ENCODE measurements at places on chromosomes 16 and 17.

GRCh38 chr16:85288341-85288868 is 176.1 kb upstream of the CIBAR2 start:
- no peak for DNase-seq
- no peak overlapping the region for H3K27ac ChIP-seq
- no peaks in the 10 kb centered on the region for H3K36me3 ChIP-seq
- peaks cover 4% of the 10 kb centered on the region for H3K27me3 ChIP-seq

GRCh38 chr17:83202002-83203000 is 122.9 kb downstream of the METRNL start:
- H3K36me3 ChIP-seq = no peaks in the 10 kb centered on the region
- H3K4me1 ChIP-seq = peaks cover 39% of the 10 kb centered on the region
- no peak overlapping the region for H3K4me3 ChIP-seq
- DNase-seq = no peak
- no peak overlapping the region for H3K27ac ChIP-seq
- no peaks in the 10 kb centered on the region for H3K27me3 ChIP-seq

DNA sequence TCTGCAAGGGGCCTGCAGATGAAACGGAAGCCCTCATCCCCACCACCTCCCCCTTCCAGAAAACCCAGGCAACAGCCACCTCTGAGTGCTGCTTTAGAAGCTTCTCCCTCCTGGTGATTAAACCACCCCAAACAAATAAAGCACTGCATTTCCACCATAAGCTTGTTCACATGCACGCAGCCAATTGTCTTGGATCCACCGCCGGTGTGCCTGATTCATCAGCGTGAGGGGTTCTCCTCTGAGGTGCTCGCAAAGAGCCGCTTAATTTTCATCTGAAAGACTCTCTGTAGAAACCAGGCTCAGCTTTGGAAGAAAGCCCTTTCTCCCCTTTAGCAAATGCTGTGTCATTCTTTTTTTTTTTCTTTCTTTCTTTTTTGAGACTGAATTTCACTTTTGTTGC is 155.2 kb upstream of the EEF2KMT start:
- H3K36me3 ChIP-seq = no peaks in the 10 kb centered on the region
- H3K27ac ChIP-seq = no peak overlapping the region
- peaks cover 12% of the 10 kb centered on the region for H3K27me3 ChIP-seq
- DNase-seq = no peak
- H3K4me1 ChIP-seq = no peaks in the 10 kb centered on the region
- no peak overlapping the region for H3K4me3 ChIP-seq

DNA sequence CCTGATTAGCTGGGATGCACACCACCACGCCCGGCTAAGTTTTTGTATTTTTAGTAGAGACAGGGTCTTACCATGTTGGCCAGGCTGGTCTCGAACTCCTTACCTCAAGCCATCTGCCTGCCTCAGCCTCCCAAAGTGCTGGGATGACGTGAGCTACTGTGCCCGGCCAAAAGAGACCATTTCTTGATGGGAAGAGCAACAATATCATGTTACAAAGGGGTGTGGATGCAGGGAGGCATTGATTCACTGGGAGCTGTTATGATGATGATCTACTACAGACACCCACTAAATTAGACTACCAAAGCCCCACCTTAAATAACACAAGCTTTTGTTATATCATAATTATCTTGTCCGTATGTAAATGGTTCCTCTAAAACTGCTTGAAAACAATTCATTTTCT is 81.4 kb upstream of the PSMD7 start:
- H3K27me3 ChIP-seq = peaks cover 24% of the 10 kb centered on the region
- no peak overlapping the region for H3K4me3 ChIP-seq
- no peak overlapping the region for H3K27ac ChIP-seq

- DNase-seq = no peak
- no peak overlapping the region for H3K27ac ChIP-seq
- H3K4me1 ChIP-seq = peaks cover 3% of the 10 kb centered on the region
- H3K4me3 ChIP-seq = no peak overlapping the region
- H3K36me3 ChIP-seq = no peaks in the 10 kb centered on the region
- peaks cover 61% of the 10 kb centered on the region for H3K27me3 ChIP-seq
These were observed 141.6 kb upstream of the XYLT1 start for GRCh38 chr16:17612336-17612735.

GRCh38 chr16:23566724-23567123 is 9.2 kb downstream of the UBFD1 start:
- H3K27me3 ChIP-seq = no peaks in the 10 kb centered on the region
- peaks cover 54% of the 10 kb centered on the region for H3K36me3 ChIP-seq
- DNase-seq = no peak
- H3K27ac ChIP-seq = no peak overlapping the region

- H3K27me3 ChIP-seq = no peaks in the 10 kb centered on the region
- no peaks in the 10 kb centered on the region for H3K4me1 ChIP-seq
- H3K4me3 ChIP-seq = no peak overlapping the region
- DNase-seq = no peak
- H3K27ac ChIP-seq = no peak overlapping the region
These were observed 87.7 kb downstream of the MYH10 start for GRCh38 chr17:8542599-8543502.

DNA sequence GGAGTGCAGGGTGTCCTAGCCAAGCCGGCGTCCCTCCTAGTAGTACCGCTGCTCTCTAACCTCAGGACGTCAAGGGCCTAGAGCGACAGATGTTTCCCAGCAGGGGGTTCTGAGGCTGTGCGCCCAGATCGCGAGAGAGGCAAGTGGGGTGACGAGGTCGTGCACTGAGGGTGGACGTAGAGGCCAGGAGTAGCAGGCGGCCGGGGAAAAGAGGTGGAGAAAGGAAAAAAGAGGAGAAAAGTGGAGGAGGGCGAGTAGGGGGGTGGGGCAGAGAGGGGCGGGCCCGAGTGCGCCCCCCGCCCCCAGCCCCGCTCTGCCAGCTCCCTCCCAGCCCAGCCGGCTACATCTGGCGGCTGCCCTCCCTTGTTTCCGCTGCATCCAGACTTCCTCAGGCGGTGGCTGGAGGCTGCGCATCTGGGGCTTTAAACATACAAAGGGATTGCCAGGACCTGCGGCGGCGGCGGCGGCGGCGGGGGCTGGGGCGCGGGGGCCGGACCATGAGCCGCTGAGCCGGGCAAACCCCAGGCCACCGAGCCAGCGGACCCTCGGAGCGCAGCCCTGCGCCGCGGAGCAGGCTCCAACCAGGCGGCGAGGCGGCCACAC is at the start of gene MMP2:
Gene MMP2 (plus strand): TSS at position 372 of the 603 bp plus-strand sequence. CDS start 282 bp downstream, outside the sequence.
- no peaks in the 10 kb centered on the region for H3K4me1 ChIP-seq
- no peaks in the 10 kb centered on the region for H3K36me3 ChIP-seq
- no peak within 1 kb of the TSS for H3K27ac ChIP-seq
- peaks cover 42% of the 10 kb centered on the region for H3K27me3 ChIP-seq
- H3K4me3 ChIP-seq = no peak within 1 kb of the TSS
- no peak for DNase-seq

DNA sequence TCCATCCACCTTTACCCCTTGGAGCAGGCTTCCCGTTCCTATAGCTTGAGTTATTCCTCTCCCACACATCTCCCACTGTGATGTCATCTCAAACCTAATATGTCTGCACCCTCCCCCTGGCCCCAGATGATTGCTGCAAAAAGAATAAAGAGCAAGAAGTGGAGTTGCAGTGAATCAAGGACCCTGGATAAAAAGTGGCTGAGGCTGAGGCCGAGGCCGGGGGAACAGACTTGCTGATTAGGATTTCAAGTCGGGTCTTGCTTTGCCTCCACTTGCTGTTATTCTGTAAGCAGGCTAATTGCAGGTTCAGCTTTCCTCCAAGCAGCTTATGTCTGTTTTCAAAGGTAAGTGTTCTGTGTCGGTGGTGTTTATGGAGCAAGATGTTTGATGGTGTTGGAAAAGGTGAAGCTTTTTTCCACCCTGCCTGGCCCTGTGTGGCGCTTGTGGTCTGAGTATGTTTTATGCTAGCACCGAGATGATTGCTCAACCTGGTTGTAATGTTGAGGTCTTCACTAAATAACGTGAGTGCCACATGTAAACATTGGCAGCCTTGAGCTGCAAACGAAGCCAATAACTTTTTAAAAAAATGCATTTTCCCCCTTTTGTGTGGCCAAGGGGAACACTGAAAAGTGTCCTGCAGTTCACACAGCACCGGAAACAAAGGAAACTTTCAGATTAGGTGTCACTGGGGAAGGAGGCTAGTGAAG is 15.4 kb downstream of the HS3ST3B1 start:
- peaks cover 44% of the 10 kb centered on the region for H3K4me1 ChIP-seq
- no peaks in the 10 kb centered on the region for H3K27me3 ChIP-seq
- no peak overlapping the region for H3K27ac ChIP-seq

- peaks cover 3% of the 10 kb centered on the region for H3K36me3 ChIP-seq
- peak overlapping the region; percentile 81 for H3K4me3 ChIP-seq
- H3K27ac ChIP-seq = peak overlapping the region; percentile 77
- peaks cover 41% of the 10 kb centered on the region for H3K4me1 ChIP-seq
- H3K27me3 ChIP-seq = peaks cover 78% of the 10 kb centered on the region
- no peak for DNase-seq
These were observed 473 bp upstream of the IGF2BP1 start for GRCh38 chr17:48996722-48997102.

DNA sequence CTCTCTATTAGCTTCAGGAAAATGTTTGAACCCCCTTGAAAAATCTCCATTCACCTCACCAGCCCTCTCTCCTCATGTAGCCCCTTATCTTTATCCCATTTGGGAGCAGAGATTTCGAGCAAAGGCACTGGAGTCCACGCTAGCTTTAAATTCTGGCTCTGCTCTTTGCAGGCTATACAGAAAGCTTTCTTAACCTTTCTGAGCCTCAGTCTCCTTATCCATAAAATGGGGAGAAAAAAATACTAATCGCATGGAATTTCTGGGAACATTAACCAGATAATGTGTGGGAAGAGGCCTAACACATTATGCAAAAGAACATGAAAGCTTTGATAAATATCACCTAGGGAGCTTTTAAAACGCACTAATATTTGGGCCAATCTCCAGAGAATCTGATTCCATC is 476.3 kb upstream of the CDH5 start:
- DNase-seq = no peak
- no peaks in the 10 kb centered on the region for H3K4me1 ChIP-seq
- H3K27ac ChIP-seq = no peak overlapping the region
- H3K4me3 ChIP-seq = no peak overlapping the region

DNA sequence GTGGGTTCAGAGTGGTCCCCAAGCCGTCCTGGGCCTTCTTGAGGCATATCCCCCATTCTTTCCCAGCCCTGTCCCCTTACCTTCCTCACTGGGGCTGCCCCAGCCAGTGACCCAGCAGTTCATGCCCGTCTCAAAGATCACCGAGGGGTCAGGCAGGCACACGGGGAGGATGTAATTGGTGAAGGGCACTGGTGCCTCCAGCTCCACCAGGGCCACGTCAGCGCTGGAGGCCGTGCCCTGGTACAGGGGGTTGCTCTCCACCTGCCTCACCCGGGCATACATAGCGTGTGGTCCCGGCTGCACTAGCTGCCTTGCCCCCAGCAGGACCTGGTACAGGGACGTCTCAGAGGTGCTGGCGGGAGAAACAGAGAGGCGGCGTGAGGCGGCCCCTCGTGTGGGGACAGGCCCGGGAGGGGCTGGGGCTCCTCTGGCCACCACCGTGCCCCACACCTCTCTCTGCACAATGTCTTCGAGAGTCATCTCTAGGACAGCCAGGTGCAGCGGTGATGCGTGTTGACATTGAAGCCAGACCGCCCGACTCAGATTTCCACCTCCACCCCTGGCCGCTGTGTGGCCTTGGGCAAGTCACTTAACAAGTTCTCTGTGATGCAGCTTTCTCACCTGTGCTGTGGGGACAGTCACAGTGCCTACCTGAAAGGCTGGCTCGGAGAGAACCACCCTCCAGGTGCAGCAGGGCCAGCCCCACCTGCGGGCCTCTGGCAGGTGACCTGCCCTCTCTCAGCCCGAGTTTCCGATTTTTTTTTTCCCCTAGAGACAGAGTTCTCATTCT is 5.8 kb downstream of the PRSS27 start:
- H3K4me1 ChIP-seq = peaks cover 55% of the 10 kb centered on the region
- no peak overlapping the region for H3K4me3 ChIP-seq
- DNase-seq = no peak
- peak overlapping the region; percentile 11 for H3K27ac ChIP-seq
- H3K27me3 ChIP-seq = peaks cover 15% of the 10 kb centered on the region

DNA sequence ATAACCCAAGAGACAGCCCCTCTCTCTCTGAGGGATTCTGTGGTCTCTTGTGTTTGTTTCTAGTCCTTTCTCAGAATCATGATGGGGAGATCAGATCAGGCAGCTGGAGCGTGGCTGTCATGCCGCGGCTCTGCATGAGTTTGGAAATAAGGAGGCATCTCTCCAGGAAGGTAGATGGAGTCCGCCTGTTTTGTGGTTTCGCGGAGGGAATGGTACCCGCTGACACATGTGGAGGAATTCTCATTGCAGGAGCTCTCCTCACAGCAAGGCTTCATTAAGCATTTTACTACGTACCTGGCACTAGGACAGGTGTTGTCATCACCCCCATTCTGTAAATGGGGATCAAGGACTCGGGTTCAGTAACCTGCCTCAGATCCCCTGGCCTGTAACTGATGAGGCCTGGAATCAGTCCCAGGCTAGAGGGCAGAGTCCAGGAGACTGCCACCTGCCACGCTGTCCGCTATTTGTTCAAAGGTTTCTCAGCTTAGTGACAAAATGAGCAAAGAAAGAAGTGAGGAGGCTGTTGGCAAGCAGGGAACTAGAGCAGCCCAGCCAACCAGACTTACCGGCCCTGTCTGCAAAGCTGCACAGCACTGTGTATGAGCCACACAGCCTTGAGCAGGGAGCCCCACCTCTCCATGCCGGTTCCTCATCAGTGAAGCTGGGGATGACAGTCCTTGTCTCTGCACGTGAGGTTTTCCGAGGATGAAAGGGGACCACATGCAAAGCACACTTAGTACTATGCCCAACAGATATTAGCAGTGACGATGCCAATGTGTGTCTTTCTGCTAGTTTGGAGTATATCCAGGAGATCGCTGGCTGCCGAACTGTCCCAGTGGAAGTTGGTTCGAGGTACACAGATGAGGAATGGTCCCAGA is 11.0 kb downstream of the KDM8 start:
- no peak for DNase-seq
- no peak overlapping the region for H3K27ac ChIP-seq

DNA sequence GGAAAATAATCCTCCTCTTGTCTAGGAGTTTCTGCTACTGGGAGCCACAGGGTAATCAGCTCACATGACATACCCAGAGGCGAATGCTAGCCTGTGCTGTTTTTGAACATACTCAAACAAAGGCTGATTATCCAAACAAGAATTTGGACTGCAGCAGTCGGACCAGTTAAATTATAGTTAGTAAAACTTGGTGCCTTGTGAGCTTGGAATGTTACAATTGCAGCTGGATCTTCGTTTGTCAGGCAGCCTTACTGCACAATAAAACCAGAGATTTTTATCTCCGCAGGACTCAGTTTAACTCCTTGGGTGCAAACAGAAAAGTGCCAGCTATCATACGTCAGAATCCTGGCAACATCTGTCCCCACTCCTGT is 163.8 kb upstream of the TBX2 start:
- H3K4me3 ChIP-seq = no peak overlapping the region
- H3K36me3 ChIP-seq = peaks cover 4% of the 10 kb centered on the region
- H3K27ac ChIP-seq = no peak overlapping the region
- DNase-seq = no peak
- no peaks in the 10 kb centered on the region for H3K27me3 ChIP-seq
